Activated T-helper 1 cell treated with Interleukin-2 at 50 U/mL for 16 hours (primary cell): ENCODE measurements at places on chromosomes 3 and 15.

- no peak for DNase-seq
Observed at GRCh38 chr15:85386261-85386660, 5.9 kb downstream of the AKAP13 start.

- no peak for DNase-seq
Observed at GRCh38 chr3:78221796-78222195, 1181.9 kb downstream of the ROBO2 start.

GRCh38 chr15:63972801-63973200, 73.5 kb downstream of the DAPK2 start:
- no peak for DNase-seq

DNA sequence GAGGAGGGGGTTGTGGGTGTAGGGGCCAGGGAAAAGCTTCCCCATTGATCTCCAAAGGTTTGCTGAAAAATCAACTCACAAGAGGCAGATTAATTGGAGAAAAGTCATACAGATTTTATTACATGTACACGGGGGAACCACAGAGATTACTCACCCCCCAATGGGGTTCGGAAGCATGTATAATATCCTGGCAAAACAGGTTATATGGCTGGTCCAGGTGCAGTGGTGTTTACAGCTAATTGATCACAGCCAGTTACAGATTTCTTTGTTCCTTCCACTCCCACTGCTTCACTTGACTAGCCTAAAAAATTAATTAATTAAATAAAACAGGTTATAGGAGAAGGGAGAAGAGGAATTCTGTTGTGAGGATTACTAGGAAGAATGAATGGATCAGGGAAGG, 22.4 kb downstream of the PRKCI start:
- no peak for DNase-seq

GRCh38 chr3:193819117-193820010, 226.4 kb downstream of the OPA1 start:
- no peak for DNase-seq

- DNase-seq: no peak
Observed at GRCh38 chr3:38205472-38205805, 40.1 kb downstream of the OXSR1 start.

GRCh38 chr15:80500021-80500420, 95.8 kb downstream of the ARNT2 start:
- DNase-seq: no peak

- no peak for DNase-seq
Observed at GRCh38 chr3:139120086-139121056, 75.7 kb upstream of the PRR23C start.

- no peak for DNase-seq
Observed at GRCh38 chr3:16224325-16224724, 40.4 kb downstream of the DPH3 start.

DNA sequence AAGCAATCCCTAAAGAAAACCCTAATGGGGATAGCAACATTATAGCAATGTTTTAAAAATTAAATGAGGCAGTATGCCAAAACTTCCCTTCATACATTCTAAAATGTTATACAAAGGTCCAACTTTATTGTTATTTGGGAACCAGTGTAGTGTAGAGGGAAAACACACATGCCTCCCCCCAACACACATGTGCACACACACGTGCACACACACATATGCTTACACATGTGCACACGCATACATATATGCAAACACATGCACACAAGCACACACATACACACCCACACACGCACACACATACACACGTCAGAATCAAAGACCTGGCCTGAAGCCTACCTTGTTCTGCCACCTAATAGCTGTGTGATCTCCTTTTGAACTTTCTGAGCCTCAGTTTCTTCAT, 83.3 kb downstream of the SCN11A start:
- DNase-seq: no peak

DNA sequence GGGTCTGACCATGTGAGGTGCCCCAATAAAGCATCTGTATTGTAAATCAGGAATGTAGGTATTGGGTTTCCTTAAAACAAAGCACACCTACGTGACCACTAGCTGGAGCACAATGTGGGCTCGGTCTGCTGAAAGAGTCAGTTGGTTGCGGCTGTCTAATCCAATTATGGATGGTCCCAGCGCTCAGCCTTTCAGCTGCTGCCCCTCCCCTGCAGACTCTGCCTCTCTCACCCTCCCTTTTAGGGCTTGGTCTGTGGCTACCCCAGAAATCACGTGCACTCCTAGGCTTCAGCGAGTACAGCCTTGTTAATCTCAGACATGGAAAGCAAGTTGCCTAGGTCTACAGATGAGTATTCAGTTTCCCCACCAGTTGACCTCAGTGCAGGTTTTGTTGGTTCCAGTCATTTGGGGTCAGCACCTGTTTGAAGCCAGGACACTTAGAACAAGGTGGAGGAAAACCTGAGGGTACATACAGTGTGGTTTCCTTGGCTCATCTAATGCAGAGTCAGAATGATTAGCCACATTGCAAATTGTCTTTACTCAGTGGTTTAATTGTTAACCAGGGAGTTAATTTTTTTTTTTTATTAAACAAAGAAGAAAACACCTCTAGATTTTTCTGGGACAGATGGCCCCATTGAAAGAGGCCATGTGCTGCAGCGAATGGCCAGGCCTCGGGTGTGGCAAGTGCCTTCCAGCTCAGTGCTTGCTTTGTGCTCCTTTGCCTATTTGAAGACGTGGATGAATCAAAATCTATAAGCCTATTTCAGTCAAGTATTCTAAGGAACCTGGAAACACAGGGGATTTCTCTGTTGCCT, 137.7 kb downstream of the IGF1R start:
- no peak for DNase-seq

- no peak for DNase-seq
Observed at GRCh38 chr15:76501726-76502125, 165.2 kb downstream of the ISL2 start.

- DNase-seq: no peak
Observed at GRCh38 chr3:116474801-116475200, 29.5 kb upstream of the LSAMP start.

DNA sequence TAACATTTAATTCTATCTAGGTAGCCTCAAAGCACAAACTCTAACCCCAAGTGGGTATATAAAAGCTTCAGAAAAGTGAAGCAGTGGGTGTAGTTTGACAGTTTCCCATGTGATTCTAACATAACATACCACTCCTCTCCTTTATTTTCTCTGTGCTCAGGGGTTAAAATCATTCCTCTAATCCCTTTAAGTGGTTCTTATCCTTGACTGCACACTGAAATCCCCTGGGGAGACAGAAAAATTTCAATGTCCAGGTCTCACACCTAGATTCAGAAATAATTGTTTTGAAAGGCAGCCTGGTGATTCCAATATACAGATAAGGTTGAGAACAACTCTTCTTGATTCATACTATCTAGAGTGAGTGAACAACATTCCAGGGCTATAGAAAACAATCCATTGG, 986.4 kb downstream of the ROBO1 start:
- DNase-seq: no peak

DNA sequence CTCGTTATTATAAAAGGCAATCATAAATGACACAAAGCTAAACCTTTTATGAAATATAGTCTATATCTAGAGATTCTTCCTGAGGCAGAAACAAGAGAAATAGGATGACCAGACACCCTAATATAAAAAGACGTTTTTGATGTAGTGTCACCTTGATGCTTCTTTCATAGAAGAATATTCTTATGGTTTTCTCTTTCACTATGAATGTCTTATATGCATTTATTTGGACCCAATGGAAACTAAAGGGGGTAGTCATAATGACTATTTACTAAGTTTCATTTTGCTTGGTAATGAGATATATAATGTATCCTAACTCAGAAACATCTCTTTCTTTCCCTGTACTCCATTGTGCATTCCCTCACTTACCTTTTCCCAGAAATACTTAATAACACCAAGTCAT, 393.9 kb downstream of the RAP2B start:
- DNase-seq: no peak

DNA sequence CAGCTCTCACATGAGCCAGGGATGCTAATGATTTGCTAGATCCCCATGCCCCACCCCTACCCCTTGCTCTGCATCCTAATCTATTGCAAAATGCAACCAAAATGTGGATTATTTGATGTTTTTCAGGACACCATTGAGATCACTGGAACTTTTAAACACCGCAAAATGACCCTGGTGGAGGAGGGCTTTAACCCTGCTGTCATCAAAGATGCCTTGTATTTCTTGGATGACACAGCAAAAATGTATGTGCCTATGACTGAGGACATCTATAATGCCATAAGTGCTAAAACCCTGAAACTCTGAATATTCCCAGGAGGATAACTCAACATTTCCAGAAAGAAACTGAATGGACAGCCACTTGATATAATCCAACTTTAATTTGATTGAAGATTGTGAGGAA, 29.7 kb downstream of the HDC start:
- DNase-seq: no peak

GRCh38 chr3:124671106-124671505, 59.1 kb upstream of the UMPS start:
- DNase-seq: no peak

- no peak for DNase-seq
Observed at GRCh38 chr3:104632521-104632920, 734.2 kb upstream of the ALCAM start.

DNA sequence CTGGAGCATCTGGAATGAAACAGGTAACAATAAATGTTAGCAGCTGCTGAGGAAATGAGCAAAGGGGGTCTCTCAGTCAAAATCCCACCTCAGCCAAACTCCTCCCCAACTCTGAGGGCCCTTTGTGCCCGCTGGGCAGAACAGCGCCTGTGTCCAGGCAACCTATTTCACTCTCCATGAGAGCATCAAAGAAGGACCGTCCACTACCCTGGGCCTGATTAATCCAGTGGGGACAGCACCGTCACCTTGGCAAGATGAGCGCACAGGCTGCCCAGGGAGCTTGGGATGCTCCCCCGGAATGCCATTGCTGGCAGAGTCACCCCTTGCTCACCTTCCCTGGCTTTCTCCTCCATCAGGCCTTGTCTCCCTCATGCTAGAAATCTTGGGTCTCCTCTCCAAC, 97.4 kb upstream of the HACD2 start:
- no peak for DNase-seq

- no peak for DNase-seq
Observed at GRCh38 chr3:40780291-40780924, 255.6 kb downstream of the ZNF621 start.

DNA sequence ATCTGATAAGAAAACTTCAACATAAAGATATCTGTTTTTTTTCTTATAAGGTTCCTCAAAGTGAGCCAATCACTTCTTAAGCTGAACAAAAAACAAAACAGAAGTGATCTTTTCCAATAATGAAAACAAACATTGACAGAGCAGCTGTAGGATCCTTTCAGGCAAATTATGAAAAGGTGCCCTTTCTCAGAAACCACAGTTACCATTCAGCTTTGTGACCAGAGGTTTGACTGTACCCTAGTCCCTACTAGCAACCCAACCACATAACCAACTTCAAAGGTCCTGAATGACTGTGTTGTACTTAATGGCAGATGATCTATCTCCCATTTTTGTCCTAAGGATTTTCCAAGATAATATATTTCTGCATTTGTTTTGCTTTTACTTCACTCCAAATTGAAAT, 39.4 kb upstream of the CCR2 start:
- DNase-seq: no peak

- no peak for DNase-seq
Observed at GRCh38 chr15:83538682-83539081, 91.5 kb downstream of the SH3GL3 start.

- DNase-seq: no peak
Observed at GRCh38 chr3:45965253-45965652, 22.0 kb downstream of the CXCR6 start.

GRCh38 chr15:89876396-89877082, 17.3 kb downstream of the AP3S2 start:
- DNase-seq: no peak

GRCh38 chr15:31037731-31038477, 46.5 kb upstream of the MTMR10 start:
- DNase-seq: no peak

- no peak for DNase-seq
Observed at GRCh38 chr15:31824024-31824423, 206.3 kb upstream of the CHRNA7 start.

- DNase-seq: no peak
Observed at GRCh38 chr15:74976159-74976558, 19.2 kb upstream of the SCAMP5 start.

- DNase-seq: no peak
Observed at GRCh38 chr3:124483915-124484470, 246.3 kb upstream of the UMPS start.

- no peak for DNase-seq
Observed at GRCh38 chr15:25884370-25884769, 21.2 kb upstream of the ATP10A start.

- DNase-seq: no peak
Observed at GRCh38 chr3:53486961-53487654, 7.3 kb upstream of the CACNA1D start.
